T-helper 17 cell (primary cell): ENCODE measurements at places on chromosomes 3 and 15. TPM values are rescaled to one million over a fixed set of nuclear protein-coding genes. Genes with fewer than 3 reads are reported as not detected.

MFGE8 gene
- 69.1 TPM for total RNA-seq

SPINK8 gene
- total RNA-seq, result not detected

TRIM69 gene
- 22.2 TPM for total RNA-seq

SUSD5 gene
- not detected for total RNA-seq

DNA sequence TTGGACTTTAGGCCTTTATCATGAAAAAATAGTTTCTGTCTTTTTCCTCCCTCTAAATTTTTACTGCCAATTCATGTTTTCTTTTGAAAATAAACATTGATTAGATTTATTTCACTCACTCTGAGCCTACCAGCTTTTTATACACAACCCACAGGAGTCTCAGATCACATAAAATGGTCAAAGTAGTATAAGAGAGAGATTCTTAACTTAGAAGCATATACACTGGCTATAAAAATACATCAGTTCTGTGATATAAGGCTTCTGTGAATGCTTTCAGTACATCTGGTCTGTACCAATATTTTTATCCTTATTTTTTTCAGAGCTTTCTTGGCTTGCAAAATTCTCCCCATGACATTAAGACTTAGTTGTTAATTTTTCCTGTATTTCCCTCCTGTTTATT is 117.0 kb upstream of the PTX3 start:
- no peak for DNase-seq

- no peak for DNase-seq
These were observed at the start of gene APBA2 for GRCh38 chr15:28885630-28886430. Gene APBA2 (plus strand): TSS chr15:28885974. CDS start chr15:29053885, 167,911 bp downstream.

GRCh38 chr3:59692117-59692516 is 642.3 kb upstream of the CFAP20DC start:
- DNase-seq, result no peak

DNA sequence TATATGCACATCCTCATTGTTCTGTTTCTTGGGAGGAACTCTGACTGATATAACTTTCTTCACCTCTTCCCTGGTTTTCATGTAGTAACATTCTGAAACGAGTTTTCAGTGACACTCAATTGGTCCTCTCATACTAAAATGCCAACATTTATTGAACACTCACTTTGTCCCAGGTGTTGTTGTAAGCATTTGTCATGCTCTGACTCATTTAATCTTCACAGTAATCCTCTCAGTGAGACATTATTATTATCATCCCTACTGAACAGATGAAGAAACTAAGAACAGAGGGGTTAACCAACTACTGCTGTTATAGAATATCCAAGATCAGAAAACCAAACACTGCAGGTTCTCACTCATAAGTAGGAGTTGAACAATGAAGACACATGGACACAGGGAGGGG is 94.1 kb upstream of the MRPL3 start:
- DNase-seq, result no peak

DNA sequence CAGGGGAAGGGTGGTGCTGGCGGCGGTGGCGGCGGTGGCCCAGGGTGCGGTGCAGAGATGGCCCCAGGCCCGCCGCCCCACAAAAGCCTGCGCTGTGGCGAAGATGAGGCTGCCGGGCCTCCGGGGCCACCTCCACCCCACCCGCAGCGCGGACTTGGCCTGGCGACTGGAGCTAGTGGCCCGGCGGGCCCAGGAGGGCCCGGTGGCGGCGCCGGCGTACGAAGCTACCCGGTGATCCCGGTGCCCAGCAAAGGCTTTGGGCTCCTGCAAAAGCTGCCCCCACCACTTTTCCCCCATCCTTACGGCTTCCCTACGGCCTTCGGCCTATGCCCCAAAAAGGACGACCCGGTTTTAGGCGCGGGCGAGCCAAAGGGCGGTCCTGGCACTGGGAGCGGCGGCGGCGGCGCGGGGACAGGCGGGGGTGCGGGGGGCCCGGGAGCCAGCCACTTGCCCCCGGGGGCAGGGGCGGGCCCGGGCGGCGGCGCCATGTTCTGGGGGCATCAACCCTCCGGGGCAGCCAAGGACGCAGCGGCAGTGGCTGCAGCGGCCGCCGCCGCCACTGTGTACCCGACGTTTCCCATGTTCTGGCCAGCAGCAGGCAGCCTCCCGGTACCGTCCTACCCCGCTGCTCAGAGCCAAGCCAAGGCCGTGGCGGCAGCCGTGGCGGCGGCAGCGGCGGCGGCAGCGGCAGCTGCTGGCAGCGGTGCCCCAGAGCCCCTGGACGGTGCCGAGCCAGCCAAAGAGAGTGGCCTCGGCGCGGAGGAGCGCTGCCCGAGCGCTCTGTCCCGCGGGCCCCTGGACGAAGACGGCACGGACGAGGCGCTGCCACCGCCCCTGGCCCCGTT is 1.6 kb downstream of the SKOR1 start:
- DNase-seq, result no peak

GRCh38 chr3:178436773-178437172 is 99.5 kb upstream of the KCNMB2 start:
- DNase-seq, result no peak

DNA sequence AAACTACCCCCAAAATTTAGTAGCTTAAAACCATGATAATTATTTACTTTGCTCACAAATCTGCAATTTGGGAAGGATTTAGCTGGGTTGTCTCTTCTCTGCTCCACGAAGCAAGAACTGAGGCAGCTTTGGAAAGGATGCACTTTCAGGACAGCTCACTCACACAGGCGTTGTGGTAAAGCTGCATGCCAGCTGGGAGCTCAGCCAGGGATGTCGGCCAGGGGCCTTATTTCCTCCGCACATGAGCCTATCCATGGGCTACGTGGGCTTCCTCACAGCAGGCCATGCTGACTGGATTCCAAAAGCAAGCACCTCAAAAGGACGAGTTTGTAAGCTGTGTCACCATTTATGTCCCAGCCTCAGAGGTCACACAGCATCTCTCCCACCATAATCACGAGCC is 301.3 kb upstream of the IGF1R start:
- no peak for DNase-seq

DNA sequence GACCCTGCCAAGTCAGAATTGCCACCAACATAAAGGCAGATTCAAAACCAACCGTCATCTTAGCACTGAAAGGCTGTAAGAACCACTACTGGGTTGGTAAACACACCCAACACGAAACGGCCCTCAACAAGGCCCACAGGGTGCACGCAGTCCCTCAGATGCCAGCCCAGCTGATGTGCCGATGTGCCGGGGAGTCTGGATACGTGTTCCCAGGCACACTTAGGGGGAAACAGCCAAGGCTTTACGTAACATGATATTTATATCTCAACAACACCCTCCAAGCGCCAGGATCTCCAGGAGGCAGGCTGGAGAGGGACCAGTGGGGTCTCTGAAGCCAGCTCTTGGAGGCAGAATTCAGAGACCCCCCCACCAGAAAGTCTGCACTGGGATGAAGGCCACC is 14.2 kb downstream of the POC1A start:
- no peak for DNase-seq
